Activated CD4-positive, alpha-beta T cell treated with anti-CD3 and anti-CD28 coated beads, Interleukin-10, Interleukin-2, amounts not matched to agents 100 ng/mL and 50 ng/mL, durations not matched to agents 16 hours and 8 hours (primary cell): ENCODE measurements at places on chromosomes 6 and 20.

DNA sequence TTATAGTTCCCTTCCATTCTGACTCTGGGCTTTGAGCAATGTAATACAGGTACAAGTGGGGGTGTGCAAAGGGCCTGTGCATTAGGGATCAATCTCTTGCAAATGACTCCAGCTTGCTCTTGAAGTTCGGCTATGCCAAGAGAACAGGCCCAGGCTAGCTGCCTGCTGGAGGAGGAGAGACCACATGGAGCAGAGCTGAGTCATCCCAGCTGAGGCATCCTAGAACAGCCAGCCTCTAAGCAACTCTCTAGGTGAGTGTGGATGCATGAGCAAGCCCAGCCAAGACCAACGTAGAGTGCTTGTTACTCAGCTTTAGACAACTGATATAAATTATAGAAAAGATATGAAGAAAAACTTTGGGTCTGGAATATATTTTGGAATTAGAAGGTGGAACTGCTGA lies 47.6 kb upstream of the RBM24 start:
- DNase-seq = no peak

DNA sequence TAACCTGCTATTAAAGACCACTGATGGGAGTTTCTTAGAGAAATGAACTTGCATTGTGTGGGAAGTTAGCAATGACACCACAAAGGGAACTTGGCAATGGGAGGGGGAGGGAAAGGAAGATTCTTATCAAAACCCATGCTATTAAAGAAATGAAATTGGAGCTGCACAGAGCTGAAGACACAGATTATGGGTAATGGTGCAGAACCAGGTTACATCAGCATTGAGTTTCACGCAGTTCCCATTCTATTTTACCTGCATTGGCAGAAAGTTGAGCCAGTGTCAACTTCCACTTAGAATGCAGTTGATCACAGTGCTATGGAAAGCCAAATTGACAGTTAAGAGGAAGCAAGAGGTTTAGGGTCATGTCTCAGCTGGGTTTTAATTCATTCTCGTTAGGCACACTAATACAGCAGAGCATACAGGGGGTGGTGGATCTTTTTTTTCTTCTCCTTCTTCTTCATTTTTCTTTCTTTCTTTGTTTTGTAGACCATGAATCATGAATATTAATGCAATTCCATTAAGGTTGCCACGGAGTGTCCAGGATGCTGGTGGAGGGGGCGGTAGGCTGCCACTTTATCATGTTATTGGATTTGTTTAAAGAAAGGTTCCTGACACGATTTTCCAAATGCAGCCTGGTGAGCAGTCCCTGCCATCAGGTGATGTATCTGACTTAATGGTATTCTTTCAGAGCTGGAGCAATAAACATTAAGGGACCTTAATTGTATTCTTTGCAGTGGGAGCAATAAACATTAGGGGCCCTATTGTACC lies 1092.0 kb upstream of the MAP3K7 start:
- no peak for DNase-seq

DNA sequence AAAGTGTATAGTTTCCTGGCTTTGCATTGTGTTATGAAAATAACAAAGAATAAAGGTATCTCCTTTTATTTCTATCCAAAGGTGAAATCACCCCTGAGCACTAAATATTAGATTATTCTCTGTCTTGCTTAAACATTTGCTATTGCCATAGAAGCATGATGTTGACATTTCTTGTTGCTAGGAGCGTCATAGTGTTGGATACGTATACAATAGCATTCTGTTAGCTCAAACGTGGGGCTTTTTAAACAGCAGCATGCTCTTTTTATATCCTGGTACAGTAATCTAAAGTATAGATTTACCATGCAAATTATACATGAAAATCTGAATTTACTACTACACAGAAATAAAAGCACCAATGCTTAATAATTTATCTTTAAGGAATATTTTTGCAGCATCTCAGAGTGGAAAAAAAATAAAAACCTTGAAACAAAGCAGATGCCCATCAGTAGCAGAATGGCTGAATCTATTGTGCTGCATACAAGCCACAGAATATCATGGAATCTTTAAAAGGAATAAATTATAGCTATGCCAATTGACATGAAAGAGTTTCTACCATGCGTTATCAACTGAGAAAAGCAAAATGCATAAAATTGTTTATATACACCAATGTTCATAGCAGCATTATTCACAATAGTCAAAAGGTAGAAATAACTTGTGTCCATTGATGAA lies 9.6 kb upstream of the HSF2 start:
- DNase-seq = no peak

GRCh38 chr6:166470029-166470862 lies 87.5 kb upstream of the MPC1 start:
- no peak for DNase-seq

- DNase-seq = no peak
Observed at GRCh38 chr6:108944707-108945680, 96.8 kb downstream of the ARMC2 start.

- no peak for DNase-seq
Observed at GRCh38 chr6:163288066-163288465, 126.5 kb upstream of the QKI start.

DNA sequence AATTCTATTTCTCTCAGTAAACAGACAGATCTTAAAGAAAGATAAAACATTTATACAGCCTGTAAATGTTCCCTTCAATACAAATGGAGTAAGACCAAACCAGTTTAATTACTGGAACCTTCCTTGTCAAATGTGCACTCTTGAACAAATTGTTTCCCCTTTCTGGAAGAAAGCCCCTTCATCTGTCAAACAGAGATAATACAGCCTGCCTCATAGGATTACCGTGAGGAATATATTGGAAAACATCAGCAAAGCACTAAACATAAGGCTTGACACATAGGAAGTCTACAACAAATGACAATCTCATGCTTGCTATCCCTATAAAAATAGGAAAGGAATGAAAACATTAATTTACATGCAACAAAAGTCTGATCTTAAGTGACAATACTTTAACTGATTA lies 173.8 kb downstream of the PTPRK start:
- DNase-seq = no peak

DNA sequence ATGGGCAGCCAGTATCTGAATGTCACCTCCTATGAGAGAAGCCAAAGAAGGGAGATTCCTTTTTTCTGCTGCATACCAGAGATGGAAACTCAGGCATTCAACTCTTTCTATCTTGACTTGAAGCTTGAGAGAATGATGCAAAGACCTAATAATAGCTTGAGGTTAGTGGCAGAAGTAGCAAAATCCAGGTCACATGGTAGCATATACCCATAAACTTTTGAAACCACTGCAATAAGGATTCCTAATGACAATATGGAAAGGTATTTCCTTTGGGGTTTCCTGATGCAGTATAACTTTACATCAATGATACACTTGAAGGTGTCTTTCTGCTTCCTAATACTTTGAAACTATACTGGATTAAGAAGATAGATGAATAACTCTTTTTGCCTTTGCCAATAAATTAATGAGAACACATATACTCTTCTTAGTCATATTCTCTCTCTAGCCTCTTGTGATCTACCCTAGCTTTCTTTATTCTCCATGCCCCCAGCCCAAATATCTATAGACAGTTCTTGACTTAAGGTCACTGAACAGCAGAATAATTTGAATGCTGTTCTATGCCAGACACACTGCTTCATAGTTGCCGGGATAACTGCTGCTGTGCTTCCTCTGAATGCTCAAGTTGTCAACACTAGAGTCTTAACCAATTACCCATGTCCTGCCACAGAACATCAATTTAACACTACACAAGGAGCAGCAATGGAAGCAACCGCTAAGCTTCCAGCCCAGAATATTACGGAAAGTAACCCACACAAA lies 155.5 kb upstream of the SIM1 start:
- no peak for DNase-seq

DNA sequence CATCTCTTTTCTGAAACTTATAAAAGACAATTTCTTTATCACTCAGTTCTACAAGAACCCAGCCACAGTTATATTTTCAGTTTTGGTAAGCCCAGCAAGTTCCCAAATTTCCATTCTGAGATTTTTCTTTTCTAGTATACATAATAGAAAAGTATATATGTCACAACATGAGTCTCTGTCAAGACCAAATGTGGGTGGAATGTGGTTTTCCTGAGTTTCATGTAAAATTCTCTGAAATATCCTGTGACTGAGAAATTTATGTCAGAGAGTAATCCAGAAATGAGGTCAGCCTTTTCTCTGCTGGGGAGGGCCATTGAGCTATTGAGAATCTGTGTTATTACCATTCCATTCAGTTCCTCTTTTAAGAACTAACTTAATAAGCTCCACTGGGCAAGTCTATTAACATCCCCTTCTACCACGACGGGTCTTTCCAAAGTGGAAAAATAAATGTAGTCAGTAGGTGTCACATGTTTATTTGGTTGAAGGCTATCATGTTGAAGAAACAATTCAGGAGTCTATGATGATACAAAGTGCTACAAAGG lies 100.7 kb upstream of the HMGN3 start:
- DNase-seq = peak; percentile 72

DNA sequence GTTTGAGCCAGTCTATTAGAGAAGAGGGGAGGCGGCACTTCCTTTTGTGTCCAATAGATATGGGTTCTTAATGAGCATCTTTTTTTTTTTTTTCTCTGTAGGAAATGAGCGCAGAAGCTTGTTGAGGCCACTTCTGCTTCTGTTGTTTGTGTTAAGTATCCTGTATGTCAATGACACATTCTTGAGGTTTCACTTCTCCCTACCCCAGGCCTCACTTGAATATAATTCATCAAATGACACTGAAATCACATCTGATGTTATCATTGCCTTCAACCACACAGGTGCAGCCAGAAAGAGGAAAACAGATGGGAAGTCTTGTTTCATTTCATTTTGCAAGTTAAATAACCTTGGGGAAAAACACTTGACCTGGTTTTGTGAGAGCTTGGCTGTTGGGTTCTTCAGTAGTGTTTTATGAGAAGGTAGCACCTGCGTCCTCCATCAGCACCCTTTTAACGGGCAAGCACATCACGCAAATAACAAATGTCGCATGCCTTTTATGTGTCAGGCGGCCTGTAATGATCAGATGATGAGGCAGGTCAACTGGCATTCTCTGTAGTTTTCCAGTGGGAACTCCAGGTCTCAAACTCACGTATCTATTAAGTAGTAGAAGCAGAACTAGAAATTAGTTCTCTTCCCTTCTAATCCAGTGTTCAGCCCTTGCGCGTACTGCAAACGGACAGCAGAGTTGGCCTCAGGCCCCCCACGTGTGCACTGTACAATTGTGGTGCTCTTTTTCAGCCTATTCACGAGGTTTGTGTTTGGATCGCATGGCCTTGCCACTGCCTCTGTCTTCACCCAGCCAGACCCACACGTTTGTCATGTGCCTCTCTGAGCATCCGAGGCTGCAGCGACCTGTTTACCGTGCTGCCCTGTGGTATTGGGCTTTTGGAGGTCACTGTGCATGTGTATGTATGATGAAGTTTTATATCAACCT lies 23.5 kb downstream of the PLEKHG1 start:
- peak; percentile 21 for DNase-seq

- DNase-seq = no peak
Observed at GRCh38 chr6:168088161-168089053, 9.4 kb upstream of the FRMD1 start.

DNA sequence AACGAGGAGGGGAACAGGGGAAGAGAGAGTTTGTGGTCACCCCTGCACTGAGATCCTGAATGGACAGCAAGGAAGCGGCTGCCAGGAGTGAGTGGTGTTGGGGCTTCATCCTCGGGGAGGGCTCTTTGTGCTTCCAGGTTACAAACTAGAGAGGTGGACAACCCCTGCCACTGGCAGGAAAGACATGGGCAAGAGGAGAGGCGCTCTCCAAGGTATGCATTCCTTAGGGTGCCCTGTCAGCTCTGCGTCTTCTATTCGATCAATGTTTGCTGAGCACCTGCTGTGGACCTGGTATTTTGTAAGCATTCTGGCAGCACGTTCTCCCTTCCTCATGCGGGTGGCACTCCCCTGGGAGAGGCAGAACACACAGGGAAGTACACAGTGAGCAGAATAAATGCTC lies 93.6 kb downstream of the CDH4 start:
- no peak for DNase-seq

DNA sequence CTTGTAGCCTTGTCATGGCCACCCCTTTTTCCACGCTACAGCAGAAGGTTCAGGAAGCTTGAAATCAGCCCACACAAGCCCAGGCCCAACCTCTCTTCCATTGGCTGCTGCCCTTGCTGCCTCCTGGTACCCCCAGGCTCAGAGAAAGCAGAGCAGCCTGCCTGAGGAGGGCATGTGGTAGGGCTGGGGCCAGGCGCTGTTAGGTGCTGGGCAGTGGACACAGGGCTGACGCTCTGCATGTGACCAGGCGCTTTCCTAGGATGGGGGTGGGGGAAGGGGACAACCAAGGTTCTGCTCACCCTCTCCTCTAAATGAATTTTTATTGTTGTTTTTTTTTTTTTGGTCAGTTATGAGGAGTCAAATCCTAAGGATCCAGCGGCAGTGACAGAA lies 36.3 kb upstream of the ID1 start:
- no peak for DNase-seq
